Anterior cingulate cortex (tissue), 58 donors: ENCODE measurements at places on chromosomes 7 and 10.

DNA sequence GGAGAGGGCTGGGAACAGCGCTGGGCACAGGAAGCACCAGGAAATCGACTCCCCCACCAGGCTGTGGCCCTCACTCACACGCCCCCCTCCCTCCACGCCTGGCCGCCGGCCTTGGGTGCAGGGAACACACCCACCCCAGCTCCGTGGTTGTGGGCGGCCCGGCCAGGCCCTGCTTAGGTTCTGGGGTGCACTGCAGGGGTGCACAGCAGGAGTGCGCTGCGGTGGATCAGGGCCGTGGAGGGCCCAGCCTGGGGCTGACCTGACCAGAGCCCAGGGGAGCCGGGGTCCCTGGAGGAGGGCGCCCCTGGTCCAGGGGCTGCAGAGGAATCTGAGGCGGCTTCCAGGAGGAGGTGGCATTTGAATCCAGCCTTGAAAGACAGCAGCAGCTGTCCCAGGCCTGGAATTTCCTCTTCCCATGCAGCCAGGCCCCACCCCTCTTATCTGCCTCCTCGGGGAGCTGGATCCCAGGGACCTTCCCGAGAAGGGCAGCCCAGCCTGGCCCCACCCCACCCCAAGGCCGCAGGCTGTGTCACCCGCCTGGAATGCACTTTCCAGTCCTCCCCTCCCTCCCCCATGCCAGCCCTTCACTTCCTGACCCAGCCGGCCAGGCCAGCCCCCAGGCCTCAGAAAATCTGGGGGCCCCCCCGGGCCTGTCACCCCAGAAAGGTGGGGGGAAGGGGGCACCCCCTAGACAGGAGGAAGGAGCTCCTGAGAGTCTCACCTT, 18.4 kb upstream of the PDGFA start:
- DNase-seq, result no peak

DNA sequence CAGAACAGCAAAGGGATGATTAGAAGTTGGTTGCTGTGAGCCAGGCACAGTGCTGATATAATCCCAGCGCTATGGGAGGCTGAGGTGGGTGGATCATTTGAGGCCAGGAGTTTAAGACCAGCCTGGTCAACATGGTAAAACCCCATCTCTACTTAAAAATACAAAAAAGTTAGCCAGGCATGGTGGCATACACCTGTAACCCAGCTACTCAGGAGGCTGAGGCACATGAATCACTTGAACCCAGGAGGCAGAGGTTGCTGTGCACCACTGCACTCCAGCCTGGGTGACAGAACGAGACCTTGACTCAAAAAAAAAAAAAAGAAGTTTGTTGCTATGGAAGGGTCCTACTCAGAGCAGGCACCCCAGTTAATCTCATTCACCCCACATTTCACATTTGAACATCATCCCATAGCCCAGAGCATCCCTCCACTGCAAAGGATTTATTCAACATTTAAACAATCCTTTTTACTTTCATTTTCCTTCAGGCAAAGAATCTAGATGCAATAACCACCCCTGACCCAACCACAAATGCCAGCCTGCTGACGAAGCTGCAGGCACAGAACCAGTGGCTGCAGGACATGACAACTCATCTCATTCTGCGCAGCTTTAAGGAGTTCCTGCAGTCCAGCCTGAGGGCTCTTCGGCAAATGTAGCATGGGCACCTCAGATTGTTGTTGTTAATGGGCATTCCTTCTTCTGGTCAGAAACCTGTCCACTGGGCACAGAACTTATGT, 4.1 kb downstream of the IL6 start:
- DNase-seq, result no peak

DNA sequence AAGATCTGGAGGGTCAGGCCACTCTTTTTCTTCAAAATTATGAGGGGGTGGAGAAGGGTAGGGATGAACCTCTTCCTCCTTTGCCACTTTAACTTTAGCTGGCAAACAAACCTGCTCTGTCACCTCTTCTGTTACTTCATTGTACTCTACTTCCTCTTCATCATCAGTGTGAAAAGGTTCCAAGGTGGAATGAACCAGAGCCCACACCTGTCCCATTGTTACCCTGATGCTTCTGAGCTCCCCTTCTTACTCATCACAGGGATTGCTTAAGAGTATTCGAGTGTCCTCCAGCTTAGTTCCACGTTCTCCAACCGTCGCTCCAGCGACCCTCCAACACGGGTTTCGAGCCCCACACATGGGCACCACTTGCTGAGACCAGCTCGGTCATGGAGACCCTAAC, 5.2 kb downstream of the MRPS24 start:
- DNase-seq, result no peak

- no peak for DNase-seq
Observed at GRCh38 chr10:18664841-18665478, 5.7 kb downstream of the ARL5B start.

DNA sequence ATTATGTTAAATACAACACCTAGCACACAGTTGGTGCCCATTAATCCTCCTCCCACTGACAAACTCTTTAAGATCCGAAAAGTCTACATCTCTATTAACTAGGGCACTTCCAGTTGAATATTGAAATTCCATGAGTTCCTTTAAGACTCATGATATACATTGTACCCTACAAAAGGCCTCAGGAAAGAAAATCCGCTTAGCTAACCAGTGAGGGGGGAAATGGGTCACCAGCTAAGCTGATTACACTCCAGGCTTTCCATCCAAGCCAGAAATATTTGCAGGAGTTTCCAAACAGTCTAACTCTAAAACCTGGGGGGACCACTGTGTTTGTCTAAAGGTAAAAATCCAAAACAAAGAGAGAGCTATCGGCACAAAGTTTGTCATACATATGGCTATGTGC, 1.3 kb upstream of the LRIT2 start:
- DNase-seq, result no peak

DNA sequence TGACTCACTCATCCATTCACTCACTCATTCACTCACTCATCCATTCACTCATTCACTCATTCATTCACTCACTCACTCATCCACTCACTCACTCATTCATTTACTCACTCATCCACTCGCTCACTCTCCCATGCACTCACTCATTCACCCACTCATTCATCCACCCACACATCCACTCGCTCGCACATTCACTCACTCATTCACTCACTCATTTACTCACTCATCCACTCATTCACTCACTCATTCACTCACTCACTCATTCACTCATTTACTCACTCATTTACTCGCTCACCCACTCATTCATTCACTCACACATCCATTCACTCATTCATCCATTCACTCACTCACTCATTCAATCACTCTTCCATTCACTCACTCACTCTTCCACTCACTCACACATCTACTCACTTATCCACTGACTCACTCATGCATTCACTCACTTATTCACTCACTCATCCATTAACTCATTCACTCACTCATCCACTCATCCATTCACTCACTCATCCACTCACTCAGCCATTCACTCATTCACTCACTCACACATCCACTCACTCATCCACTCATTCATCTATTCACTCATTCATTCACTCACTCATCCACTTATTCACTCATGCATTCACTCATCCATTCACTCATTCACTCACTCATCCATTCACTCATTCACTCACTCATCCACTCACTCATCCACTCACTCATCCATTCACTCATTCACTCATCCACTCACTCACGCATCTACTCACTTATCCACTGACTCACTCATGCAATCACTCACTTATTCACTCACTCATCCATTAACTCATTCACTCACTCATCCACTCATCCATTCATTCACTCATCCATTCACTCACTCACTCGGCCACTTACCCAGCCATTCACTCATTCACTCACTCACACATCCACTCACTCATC, 74.0 kb downstream of the CARD11 start:
- DNase-seq, result no peak

DNA sequence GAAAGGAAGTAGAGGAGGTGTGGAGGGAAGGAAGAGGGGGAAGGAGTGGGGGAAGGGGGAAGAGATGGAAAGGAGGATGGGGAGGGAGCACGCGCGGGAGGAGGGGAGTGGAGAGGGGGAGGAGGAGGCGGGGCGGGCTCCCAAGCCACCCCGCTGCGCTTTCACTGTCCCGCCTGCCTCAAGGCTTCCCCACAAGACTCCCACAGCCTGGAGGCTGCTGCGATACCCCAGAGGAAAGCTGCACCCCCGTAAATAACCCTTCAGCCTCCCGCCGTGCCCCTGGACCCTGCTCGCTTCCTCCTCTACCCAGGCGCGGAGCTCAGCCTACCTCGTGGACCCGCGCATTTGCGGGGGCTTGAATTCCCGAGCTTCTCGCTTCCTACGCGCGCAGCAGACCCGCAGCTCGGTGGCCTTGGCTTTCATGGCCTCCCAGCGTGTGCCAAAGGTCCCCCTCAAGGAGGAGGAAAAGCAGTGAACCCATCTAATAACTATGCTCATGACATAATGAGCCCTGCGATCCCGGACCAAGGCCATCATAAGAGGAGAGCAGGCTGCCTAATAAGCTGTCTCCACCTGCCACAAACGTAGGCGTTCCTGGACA, at the start of gene C10orf67:
Gene C10orf67 (minus strand): TSS at position 557 of the 601 bp plus-strand sequence. CDS start 23 bp downstream, at position 534.
- peak; percentile 65 for DNase-seq

GRCh38 chr7:42274053-42274452, 37.0 kb upstream of the GLI3 start:
- DNase-seq, result no peak

DNA sequence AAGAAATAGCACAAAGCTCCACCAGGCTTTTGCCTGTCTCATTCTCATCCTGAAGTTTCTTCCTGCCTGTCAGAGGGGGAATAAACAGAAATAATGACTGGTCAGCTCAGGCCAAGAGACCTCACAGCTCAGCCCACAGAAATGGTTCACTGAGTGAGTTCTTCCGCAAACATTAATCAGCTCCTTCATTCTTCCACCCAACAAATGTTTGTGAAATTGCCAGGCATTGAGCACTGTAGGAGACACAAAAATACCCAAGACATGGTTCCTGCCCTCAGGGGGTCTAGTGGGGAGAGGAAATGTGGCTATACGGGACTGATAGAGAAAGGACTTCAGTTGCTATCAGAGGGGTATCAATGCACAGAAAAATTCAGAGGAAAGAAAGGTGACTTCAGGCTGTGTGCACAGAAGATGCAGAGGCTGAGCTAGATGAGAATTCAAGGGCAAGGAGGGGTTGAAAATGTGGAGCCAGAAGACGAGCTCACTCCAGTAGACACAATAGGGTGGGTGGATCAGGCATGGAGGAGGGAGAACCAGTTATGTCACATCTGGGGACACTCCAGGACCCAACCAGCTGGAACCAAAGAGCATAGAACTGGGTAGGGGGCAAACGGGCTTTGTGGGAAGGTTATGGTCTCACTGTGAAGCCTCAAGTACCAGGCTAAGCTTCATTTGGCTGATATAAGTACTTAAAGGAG, 20.9 kb downstream of the MYOF start:
- no peak for DNase-seq

DNA sequence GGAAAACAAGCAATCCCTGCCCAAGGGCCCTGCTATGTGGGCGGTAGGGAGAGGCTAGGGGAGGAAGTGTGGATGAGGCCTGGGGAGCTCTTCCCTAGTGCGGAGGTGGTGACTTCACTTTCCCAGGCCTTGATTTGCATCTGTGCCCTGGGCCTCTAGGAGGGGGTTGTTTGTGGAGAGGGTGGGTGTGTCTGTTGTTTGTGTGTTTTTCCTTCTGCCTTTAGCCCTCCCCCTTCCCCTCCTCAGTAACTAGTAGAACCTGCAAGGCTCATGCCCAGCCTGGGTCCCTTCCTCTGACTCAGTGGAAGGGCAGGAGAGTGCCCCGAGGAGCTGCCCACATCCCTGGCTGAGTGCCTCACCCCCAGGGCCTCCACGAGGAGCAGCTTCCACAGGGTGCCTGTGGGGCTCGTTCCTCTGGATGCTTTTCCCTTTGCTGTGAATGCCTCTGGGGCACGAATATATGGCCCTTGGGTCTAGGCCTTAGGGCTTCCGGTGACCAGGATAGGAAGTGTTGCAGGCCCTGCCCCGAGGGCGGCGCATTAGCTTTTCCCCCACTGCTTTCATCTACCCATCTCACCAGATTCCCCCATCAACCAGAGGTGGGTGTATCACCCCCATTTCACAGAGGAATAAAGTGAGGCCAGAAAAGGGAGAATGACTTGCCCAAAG, 89.4 kb upstream of the DUSP5 start:
- no peak for DNase-seq

GRCh38 chr7:148306759-148307158, 283.8 kb upstream of the C7orf33 start:
- no peak for DNase-seq

- DNase-seq, result no peak
Observed at GRCh38 chr7:30237271-30237695, 47.1 kb upstream of the ZNRF2 start.

- no peak for DNase-seq
Observed at GRCh38 chr10:3148994-3149393, 23.6 kb downstream of the PITRM1 start.

DNA sequence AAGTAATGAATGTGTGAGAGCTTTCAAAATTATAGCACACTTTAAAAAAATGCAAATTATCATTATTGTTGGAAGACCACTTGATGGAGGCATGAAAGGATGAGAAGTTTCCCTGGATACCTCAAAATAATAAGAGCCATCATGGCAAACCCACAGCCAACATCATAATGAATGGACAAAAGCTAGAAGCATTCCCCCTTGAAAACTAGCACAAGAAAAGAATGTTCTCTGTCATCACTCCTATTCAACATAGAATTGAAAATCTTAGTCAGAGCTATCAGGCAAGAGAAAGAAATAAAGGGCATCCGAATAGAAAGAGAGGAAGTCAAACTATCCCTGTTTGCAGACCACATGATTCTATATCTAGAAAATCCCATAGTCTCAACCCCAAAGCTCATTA, 887.2 kb upstream of the LRRTM3 start:
- DNase-seq, result no peak

GRCh38 chr10:103661198-103661950, 167.9 kb downstream of the NEURL1 start:
- DNase-seq, result peak; percentile 43

DNA sequence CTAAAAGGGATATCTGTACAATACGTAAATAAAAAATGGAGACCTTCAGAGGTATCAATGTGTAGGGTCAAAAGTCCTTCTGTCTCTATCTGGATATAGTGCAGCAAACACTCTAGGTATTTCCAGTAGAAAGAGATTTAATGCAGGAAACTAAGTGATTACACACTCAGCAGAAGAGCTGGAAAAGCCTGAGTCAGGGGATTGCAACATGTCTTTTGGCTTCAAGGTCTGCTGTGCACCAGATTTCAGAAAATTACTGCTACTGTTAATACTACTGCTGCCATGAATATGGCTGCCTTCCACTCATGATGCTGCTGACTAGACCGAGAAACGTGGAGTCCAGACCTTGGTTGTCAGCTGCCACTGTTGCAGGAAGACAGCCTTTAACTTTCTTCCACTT, 94.9 kb upstream of the DLX6 start:
- DNase-seq, result no peak

DNA sequence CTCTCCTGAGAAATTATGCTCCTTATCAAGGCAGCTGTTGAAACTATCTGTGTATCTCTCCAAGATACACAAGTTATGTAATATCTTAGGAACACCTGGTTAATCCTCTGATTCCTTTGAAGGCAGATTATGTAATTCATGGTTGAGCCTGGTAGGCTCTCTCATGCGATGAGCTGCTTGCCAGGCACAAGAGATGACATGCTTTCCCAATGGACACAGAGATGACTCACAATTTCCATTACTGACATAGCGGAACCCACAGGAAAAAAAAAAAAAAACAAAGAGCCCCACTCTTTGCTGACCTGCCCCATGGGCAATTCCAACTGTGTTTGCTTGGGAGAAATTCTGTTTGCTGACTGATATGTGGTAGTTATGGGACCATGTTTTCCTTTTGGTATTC, 736.4 kb upstream of the PHF14 start:
- no peak for DNase-seq
